NCI-H1105 treated with DMSO at 0.1 percent for 48 hours (cell line): ENCODE measurements at places on chromosomes 7 and 10.

GRCh38 chr7:25391295-25391861 lies 163.1 kb upstream of the NPVF start:
- DNase-seq, result peak; percentile 46

DNA sequence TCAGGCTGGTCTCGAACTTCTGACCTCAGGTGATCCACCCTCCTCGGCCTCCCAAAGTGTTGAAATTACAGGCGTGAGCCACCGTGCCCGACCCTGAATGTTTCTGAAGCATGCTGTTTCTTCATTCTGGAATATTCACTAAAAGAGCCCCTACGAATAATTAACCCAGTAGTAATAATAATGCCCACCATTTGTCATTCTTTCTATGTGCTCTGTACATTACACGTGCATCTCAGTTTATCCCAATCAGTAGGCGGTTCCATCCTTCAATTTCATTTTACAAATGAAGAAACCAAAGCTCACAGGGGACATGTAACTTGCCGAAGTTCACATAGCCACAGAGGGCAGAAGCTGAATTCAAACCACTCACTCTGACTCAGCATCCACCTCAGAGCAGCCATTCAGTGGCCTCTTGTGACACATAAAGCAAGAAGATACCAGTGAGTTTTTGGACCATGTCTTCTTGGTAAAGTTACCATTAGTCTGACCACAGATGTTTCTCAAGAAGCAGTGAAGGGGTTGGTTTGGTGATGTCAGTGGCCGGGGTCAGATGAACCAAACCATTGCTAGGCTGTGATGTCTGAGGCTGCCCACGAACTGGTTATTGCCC lies 71.9 kb upstream of the DUSP5 start:
- DNase-seq, result no peak

DNA sequence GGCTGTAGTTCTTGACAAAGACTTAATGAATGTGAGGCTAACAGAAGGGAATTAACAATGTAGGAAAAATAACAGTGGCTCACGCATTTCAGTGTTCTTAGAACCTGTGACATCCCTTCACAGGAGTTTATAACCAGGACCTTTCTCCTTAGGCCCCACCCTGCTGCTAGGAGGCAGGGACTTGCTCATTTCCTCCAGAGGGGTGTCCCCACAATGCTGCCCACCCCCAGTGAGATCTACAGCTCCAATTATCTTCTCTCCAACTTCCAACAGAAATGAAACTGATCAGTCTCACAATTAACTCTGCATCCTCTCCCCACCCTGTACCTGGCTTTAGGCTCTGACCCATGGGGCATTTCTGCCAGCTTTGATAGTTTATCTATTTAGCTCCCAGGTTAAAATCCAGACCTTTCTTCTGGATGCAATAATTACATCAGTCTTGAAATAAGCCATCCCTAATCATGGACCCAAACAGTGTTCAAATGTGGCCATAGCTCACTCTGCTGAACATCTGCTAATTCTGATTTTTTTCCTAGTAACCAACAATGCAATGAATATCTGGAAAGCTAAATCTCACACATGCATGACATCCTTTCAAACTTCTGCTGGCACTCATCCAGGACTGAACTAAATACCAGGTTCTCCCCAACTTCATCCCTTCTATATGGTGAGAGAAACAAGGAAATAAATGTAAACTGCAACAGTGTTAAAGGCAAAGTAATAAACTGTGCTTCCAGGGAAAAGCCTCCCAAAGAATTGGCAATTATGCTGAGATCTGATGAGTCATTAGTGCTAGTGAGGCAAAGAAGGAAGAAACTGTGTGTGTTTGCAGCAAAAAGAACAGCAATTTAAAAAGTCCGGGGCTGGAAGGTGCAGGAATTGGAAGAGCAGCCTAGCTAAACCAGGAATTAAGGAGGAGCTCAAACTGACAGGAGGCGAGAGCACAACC lies 64.6 kb downstream of the HERPUD2 start:
- no peak for DNase-seq

DNA sequence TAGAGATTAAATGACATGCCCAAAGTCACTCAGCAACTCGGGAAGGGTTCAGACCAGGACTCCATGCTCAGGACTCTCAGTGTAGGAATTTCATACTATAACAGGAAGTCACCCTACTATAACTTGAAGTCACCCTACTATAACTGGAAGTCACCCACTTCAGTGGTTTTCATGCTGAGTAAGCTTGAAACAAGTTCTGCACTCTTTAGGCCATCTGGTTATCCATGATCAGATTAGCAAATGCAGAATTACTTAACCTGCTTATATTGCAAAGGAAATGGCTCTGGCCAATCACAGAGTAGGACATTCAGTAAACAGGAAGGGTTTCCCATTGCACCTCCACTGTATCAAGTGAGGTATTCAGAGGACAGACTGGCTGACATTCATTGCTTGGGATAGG lies 1240.4 kb downstream of the GATA3 start:
- no peak for DNase-seq

DNA sequence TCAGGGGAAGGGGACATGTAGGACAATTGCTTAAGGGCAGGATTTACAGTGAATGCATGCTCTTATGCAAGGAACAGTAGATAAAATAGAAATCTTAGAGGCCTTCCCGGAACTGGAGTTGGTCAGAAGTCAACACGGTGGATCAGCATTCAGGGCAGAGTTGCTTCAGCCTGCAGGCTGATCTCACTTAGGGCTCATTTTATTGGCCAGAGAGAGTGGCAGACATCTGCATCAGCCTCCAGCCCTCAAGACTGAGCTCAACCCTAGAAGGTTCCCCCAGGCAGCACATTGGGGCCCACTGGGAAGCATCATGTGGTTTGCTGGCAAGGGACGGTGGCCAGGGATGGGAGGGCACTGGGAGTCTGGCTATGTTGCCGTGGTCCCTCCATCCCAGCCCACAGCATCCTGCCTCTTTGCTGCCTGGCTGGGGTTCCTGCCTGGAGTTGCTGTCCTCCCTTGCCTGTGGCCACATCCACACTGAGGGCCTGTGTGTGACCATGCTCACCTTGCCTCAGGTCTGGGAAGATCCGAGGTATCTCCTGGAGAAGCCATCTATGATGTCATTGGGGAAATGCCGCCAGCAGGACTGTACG lies 13.0 kb downstream of the SCART1 start:
- DNase-seq, result no peak

DNA sequence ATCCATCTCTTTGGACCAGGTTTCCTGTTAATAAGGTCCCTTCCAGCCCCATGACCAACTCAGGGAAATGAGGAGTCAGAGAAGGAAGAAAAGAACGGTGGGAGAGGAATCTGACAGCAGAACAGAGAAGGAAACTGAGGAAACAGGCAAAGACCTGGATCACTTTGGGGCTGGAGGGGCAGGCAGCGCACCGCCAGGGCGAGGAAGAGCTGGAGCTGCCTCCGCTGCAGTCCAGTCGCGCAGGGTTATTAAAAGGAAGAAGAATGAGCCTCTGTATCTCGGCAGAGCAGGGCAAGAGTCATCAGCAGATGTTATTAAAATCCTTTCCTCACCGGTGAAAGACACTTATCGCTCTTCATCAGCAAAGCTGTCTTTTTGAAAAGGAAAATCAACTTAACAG lies 37.7 kb upstream of the R3HCC1L start:
- no peak for DNase-seq
